NCI-H1092 treated with DMSO at 0.1 percent for 48 hours (cell line): ENCODE measurements at places on chromosomes 2 and 18.

- no peak for DNase-seq
These were observed 31.9 kb upstream of the SLC35G4 start for GRCh38 chr18:11577271-11578112.

- no peak for DNase-seq
These were observed 55.1 kb downstream of the CYP27C1 start for GRCh38 chr2:127164761-127165538.

DNA sequence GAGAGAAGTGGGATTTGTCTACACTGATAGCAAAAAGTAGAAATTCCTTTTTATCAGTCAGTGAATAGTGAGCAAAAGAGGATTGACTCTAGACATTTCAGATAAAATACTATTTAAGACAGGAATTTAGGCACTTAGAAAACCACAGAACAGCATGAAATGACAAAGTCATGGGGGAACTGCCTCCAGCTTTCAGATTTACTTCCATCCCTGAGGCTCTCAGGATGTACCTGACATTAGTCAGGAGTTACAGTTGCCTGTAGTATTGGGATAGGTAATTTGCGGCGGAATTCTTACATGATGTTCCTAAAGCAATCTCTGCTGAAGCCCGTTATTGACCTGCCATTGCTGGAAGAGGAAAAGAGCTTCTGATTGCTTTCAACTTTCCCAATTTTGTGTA is 337.1 kb upstream of the MAP2 start:
- no peak for DNase-seq

- DNase-seq: no peak
These were observed 154.5 kb downstream of the GALNT3 start for GRCh38 chr2:165639504-165639903.

GRCh38 chr2:192773044-192773443 is 578.3 kb upstream of the TMEFF2 start:
- no peak for DNase-seq

DNA sequence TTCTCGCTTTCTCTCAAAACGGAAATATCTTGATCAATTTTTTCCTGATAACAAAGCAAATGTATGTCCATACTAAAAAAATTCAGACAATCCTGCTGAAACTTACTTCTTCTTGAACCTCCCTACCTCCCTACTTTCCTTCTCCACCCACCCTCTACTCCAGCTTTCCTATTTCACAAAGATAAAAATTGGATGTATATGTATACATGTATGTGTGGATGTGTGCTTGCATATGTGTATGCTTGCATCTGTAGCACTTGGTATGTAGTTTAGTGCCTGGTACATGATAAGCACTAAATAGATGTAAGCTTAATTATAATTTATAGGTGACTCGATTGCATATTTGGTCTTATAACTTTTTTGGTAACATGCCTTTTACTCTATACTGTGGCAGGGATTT is 167.5 kb upstream of the ITGA4 start:
- DNase-seq: no peak

DNA sequence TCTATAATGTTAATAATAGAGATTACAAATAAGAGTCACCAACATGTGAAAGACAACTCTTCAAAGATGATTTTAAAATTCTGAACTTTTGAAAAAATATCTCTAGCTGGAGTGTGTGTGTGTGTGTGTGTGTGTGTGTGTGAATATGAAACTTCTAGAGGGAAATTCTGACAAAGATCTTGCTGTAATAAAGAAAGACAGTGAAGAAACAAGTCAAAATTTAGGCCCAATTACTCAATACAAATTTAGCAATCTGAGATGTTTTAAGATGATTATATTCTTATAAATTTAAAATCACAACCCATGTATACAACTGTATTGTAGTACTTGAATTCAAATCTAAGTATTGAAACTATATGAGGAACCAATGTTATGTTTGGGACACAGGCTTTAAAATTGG is 57.2 kb upstream of the UGP2 start:
- no peak for DNase-seq

GRCh38 chr2:36802952-36803351 is 106.4 kb downstream of the VIT start:
- no peak for DNase-seq

DNA sequence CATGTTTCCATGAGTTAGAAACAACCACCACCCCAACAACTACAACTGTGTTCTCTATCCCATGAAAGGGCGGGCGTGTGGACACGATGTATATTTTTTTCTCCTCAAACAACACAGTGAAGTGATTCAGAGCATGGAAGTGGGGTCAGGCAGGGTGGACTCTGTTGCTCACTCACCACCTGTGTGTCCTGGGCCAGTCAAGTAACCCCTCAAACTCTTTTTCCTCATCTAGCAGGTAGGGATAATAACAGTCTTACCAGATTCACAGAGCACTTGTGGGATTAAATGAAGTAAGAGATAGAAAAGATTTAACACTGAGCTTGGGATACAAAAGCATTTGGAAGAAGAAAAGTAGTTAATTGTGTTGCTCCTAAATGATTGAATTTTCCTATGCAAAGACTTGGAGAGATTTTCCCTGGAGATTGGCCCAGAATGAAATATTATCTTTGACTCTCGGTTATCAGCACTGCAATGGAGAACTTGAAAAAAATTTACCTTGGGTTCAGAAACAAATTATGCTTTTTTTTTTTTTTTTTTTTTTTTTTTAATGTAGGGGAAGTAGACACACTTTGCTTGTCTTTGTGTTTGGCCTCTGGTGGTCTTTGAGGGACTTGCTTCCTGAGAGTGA is 161.9 kb upstream of the EPAS1 start:
- DNase-seq: no peak

GRCh38 chr18:44238454-44238853 is 442.2 kb upstream of the SETBP1 start:
- DNase-seq: no peak

GRCh38 chr18:80112624-80113248 is 3.7 kb downstream of the ADNP2 start:
- no peak for DNase-seq

DNA sequence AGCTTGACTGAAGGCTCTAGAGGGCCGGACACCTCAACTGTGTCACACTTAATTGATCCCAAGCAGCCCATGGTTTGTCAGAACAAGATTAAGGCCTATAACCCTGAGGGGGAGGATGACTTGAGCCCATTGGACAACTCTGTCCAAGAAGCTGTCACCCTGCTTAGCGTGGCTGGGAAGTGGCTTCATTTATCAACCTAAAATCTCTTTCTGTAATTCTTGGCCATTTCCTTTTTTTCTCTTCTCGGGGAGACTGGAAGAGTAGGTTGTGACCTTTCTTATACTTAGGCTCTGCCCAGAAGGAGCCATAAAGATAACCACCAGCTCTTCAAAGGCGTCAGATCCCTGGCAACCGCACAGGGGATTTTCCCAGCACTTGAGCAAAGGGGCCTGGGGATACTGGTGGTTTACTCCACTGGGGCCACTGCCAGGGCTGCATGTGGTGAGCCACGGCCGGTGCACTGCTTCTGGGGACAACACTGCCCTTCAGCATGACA is 265.5 kb downstream of the CYRIA start:
- no peak for DNase-seq

DNA sequence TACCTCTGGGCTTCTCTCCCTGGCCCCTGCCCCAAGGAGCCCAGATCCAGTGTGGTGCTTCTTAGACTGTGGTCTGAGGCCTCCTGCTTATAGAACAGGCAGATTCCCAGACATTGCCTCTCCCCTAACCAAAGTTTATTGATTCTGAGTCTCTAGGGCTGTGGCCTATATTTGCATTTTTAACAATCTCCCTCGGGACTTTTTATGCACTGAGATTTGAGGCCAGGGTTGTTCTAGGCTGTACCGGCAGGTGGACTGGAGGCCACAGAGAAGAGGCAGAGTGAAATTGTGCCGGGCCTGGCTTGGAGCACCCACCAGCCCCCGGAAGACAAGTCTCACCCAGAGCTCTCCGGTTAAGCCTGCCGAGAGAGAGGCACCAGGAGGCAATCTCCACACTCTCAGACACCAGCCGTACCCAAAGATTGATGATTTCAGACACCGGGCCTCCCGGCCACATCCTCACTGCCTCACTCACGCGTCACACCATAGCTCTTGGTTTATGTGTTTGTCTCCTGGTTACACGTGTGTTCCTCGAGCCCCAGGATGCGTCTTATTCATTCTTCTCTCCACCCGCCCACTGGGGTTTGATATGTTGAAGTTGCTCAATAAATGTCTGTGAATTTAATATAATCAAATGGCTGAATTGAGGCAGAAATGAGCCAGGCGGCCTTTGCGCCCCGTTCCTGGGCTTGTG is 203.7 kb downstream of the KLHL29 start:
- no peak for DNase-seq

GRCh38 chr2:210195101-210195852 is 24.1 kb upstream of the KANSL1L start:
- peak; percentile 59 for DNase-seq

DNA sequence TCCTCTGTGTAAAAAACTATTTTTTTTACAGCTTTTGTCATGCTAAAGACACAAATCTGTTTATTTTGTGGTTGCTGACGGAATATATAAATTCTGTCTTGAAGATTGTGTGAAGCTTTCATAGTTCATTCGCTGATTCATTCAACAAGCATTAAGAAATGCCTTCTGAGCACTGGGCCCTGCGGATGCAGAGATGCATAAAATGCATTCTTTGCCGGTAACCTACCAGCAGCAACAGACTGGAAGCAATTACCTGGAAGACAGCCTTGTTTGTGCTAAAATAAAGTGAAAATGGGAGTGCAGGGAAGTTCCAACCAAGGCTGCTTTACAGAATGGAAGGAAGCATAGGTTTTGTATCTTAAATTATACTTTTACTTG is 119.7 kb downstream of the PMAIP1 start:
- DNase-seq: no peak

- DNase-seq: peak; percentile 33
These were observed 81.5 kb upstream of the LDLRAD4 start for GRCh38 chr18:13136904-13137669.

DNA sequence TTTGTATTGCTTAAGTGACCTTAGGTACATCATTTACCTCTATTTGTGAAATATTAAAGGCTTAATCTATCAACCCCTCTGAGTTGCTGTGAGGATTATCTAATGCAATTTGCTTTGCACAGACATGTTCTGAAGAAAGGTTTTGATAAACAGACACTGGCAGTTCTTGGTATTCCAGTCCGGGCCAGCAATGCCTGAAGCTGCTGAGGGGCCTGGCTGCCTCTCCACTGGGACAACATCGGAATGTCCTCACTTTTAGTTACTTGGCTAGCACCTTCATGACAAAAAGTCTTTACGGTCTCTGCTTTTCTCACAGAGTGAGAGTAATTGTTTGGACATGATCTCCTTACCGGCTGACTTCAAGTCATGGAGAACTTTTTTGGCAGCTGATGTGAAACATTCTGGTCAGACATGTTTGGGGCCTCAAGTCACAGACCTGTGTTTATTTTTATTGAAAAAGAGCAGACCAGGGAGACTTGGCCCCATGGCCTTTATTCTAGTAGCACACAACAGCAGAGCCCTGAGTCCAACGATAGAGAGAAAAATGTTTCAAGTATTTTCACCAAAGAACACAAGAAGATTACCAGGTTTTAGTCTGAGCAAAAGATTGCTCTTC is 1112.3 kb upstream of the FANCL start:
- no peak for DNase-seq

DNA sequence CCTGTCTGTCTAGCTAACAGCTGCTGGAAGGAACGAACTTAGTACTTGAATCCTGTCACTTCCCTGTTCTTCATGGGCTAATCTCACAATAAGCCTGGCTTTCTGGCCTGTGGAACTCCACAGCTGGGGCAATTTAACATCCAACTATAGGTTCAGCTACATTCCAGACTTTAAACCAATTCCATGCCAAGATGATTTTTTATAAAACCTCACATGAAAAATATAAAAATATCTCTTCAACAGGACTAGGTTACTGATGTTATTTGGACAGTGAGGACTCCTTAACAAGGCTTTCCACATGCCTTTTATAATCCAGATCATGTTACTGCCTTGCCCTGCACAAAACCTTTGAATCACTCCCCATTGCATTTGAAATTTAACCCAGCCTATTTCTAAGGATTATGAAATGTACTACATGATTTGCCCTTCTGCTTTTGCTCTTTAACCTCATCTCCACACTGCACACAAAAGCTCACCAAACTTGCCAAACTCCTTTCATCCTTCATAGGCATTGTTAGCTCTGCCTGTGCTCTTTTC is 863.2 kb upstream of the CHAC2 start:
- DNase-seq: no peak

DNA sequence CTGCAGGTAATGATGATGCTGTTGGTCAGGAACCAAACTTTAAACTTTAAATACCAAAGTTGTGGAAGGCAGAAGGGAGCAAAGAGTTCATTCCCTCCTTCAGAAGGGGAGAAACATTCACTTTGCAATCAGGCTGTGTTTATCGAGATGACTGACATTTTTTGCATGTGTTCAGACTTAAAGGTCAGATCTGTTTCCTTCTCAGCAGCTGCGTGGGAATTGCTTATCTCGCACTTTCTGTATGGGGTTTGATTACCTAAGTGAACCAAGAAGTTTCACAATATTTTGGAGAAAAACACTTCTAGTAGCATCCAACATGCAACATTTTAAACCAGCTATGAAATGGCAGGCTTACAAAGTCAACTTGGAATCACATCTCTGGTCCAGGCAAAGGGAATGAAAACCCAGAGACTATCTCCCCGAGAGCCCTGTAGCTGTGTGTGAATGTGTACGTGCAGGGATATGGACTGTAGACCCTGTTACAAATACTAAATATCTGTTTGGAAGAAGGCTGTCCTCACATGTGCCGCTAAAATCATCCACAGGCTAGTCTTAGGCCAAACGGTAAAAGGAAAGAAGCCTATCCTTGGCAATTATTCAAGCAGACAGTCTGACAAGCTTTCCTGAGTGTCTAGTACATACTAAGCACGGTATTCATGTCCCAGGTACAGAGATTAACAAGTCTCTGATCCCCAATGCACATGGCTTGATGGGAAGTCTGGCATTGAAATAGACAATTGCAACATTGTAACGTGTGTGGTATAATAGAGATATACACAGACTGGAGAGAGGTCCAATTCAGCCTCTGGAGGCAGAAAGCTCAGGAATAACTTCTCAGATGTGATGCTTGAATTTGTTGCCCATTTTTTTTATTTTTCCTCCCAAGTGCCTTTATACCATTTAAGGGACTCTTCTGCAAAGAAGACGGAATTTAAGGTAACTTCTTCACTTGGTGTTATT is 483.1 kb downstream of the DPP10 start:
- no peak for DNase-seq
